Foreskin melanocyte (primary cell): ENCODE measurements at places on chromosomes 13 and 19.
A peak's percentile ranks its signal among the peaks of the same experiment; 100 is the strongest.

- DNase-seq, result no peak
Observed at GRCh38 chr19:34686455-34686854, 9.0 kb downstream of the ZNF302 start.

DNA sequence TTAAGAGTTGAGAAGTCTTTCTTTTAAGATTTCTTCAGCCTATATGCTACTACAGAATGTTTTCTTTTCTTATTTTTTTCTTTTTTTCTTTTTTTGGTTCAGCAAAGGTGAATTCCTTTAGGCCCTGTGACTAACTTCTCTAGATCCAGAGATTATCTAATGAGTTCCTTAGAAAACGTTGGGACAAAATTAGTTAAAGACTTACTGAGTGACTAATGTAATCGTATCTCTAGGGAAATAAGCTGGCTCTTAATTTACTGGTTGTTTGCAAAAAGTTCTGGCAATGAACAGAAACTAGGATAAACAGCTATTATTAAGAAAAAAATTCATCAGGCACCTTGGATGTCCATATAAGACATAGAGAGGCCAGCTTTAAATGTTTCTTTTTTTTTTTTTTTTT, 30.7 kb upstream of the CSNK1A1L start:
- DNase-seq, result no peak

DNA sequence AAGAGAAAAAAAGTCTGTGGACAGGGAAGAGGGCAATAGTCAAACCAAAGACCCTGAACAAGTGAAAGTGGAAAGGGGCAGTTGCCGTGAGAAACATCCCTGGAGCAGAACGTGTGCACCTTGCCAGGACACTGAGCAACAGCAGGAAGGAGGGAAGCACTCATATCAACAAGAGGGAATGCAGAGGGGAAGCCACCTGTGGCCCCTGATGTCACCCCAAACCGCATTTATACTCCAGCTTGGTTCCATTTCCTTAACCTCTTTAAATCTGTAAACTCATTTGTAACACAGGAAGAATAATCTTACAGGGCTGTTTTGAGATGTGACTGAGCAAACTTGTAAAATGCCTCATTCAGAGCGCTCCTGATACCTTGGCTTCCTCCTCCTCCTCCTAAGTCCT, 698.8 kb downstream of the DIAPH3 start:
- DNase-seq, result no peak

DNA sequence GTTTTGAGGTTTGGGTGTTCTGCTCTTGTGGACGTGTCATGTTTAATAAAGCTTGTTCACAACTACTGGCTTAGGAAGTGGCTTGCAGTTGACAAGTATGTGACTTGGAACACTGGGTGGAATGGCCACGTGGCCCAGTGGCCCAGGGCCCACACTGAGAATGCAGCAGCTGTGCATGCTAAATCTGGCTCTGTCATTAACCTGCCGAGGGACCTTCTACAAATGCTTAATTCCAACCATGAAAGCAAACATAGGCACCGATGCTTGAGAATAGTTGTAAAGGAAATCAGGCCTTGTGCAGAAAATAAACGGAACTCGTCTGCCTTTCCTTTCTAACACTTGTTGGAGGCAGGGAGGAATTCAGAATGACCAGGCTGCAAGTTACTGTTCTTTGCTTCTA, 11.6 kb upstream of the CLDN10 start:
- DNase-seq, result no peak

DNA sequence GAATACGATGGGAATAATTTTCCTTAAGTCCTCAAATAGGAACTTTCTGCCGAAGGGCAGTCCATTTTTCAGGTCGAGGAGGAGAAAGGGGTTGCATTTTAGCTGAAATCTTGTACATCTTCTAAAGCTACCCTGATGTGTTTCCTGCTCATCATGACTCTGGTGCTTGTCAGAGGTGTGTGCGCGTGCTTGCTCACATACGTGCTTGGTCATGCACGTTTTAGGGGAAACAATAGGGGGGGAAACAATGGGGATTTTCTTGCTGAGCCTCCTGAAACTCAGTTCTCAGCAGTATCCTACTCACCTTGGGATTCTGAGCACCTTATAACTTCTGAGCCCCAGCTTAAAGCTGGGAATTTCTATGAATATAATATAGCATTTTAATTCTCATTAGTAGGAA, 44.7 kb downstream of the TM9SF2 start:
- no peak for DNase-seq

GRCh38 chr19:56111601-56112312, 9.3 kb downstream of the ZNF787 start:
- DNase-seq, result no peak

GRCh38 chr13:99355267-99356011, 48.2 kb upstream of the GPR183 start:
- DNase-seq, result no peak

DNA sequence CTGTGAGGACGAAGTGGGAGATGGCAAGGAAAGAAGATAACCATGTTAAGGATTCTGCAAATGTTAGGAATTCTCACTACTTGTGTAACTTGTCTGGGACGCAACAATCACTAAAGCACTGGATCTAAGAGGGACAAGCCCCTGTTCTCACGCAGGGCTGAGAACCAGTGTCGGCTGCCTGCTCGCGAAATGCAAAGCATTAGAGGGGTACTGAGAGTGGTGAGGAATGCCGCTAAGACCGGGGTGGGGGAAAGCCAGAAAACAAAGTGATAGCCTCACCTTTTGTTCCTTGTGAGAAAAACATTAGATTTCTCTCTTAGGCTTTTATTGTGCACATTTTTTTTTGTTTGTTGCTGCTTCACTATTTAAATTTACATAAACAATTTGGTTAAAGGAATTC, 241.9 kb downstream of the ABCC4 start:
- DNase-seq, result no peak

DNA sequence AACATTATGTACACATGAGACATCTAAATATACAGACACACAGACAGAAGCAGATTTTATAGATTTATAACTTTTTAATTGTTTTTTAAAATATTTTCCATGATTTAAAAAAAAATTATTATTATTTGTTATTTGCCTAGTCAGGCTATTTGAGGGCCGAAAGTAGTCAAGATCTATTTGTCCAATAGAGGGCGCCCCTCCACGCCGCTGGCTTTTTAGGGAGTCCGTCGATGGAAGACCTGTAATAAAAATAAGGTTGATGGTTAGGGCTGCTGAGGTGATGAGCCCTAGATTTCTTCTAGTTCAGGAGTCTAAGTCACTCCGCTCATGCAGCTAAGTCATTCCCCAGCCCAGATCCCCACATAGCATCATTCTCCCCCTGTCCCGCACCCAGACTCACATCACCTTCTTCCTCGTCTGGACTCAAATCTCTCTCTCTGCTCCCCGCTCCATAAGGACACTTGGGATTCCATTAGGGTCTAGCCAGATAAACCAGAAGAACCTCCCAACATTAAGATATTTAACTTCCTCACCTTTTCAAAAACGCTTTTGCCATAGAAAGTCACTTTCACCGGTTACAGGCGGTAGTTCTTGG, 33.9 kb upstream of the CEACAM21 start:
- no peak for DNase-seq

- DNase-seq, result no peak
Observed at GRCh38 chr13:110698689-110699088, 7.2 kb downstream of the CARS2 start.

DNA sequence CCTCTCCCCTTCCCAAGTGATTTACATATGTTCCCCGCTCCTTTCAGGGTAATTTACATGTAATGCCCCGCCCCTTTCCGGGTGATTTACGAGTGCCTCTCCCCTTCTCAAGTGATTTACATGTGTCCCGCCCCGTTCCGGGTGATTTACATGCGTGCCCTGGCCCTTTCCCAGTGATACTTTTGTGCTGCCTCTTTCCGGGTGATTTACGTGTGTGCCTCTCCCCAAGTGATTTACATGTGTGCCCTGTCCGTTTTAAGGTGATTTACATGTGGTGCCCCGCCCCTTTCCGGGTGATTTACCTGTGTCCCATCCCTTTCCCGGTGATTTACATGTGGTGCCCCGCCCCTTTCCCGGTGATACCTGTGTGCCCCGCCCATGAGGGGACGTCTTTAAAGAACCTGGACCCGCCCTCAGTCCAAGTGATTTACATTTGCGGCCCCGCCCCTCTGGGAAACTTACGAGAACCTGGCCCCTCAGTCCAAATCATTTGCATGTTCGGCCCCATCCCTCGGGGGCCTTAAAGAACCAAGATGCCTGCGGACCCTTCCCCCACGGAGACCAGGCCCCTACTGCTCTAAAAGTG, 559 bp upstream of the LENG9 start:
- DNase-seq, result peak; percentile 96

DNA sequence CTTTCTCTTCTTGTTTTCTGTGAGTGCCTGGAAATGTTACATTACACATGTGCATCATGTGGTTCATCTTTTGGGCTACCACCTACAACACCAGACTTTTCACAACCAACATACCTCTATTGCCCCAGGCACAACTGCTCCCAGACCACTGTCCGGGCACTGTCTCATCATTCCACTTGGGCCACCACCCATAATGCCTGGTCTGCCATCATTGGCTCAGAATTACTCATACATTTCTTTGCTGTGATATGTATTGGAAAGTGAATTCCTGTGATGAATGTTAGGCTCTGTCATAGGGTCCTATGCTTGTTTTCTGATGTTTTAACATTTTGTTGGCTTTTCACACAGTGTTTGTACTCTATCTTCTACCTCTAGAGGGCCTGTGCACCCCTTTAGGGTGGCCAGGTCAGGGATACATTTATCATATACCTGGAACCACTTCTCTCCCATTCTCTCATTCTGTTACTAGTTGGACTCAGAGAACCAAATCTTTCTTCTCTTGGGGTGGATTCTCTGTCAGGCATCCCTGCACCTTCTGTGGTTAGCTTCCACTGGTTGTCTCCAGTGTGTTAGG, 172.8 kb downstream of the NHLRC3 start:
- DNase-seq, result no peak

DNA sequence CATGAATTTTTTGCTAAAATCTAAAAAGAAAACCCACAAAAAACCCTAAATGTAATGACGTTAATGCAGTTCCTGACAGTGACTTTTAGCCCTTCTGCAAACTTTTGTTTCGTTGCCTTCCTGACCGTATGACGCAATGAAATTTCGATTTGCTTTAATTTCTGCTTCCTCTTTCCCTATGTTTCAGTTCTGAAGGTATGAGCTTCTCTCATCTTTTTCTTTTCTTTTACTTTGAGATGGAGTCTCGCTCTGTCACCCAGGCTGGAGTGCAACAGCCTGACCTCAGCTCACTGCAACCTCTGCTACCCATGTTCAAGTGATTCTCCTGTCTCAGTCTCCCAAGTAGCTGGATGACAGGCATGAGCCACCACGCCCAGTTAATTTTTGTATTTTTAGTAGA, 6.1 kb upstream of the LILRA5 start:
- DNase-seq, result no peak

GRCh38 chr13:26022538-26023292, 29.1 kb downstream of the SHISA2 start:
- DNase-seq, result no peak

DNA sequence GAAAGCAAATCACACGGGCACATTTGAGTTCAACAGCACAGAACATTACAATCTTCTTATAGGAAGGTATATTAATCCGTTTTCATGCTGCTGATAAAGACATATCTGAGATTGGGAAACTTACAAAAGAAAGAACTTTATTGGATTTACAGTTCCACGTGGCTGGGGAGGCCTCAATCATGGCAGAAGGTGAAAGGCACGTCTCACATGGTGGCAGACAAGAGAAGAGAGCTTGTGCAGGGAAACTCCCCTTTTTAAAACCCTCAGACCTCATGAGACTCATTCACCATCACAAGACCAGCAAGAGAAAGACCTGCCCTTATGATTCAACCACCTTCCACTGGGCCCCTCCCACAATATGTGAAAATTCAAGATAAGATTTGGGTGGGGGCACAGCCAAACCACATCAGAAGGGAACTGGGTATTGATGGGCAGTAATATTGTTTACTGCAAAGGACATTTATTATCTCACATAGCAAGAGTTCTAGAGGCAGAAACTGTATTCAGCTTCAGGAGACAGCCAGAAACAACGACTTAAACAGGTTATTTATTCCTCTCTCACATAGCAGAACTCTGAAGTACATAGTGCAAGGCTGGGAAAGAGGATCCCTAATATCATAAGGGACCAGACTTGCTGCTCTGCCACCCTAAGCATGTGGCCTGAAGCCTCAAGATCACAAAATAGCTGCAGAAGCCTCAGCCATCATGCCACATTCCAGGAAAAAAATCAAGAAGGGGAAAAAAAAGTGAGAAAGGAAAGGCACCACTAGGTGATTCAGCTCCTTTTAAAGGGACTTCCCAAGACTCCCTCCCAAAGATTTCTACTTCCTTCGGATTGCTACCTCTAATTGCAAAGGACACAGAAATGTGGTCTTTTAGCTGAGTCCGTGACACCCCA, 23.1 kb downstream of the FXYD5 start:
- DNase-seq, result no peak

DNA sequence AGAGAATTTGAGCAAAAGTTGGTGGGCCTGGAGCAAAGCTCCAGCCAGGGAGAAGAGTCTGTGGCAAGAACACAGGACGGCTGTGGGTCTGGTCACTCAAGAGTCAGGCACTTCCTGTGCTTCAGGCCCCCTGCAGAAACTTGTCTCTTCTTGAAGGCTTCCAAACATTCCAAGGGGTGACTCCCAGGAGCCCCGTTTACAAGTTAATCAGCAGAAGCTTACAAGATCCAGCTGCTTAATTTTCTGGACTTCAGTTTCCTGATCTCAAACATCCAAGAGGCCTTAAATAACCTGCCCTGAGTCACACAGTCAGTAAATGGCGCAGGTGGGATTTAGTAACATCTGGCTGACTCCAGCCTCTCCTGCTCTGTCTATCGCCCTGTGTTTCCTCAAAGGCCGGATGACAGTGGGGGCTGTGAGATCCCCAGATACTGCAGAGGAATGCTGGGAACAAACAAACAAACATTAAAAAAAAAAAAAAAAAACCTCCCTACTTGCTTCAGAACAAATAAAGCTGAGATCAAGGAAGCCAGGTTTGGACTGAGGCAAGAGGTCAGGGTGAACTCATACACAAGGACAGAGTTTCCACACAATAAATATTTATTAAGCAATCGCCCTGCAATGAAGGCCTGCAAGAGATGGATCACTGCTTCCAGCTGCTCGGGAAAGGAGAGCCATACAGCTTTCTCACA, 175.4 kb upstream of the RFC3 start:
- DNase-seq, result no peak

DNA sequence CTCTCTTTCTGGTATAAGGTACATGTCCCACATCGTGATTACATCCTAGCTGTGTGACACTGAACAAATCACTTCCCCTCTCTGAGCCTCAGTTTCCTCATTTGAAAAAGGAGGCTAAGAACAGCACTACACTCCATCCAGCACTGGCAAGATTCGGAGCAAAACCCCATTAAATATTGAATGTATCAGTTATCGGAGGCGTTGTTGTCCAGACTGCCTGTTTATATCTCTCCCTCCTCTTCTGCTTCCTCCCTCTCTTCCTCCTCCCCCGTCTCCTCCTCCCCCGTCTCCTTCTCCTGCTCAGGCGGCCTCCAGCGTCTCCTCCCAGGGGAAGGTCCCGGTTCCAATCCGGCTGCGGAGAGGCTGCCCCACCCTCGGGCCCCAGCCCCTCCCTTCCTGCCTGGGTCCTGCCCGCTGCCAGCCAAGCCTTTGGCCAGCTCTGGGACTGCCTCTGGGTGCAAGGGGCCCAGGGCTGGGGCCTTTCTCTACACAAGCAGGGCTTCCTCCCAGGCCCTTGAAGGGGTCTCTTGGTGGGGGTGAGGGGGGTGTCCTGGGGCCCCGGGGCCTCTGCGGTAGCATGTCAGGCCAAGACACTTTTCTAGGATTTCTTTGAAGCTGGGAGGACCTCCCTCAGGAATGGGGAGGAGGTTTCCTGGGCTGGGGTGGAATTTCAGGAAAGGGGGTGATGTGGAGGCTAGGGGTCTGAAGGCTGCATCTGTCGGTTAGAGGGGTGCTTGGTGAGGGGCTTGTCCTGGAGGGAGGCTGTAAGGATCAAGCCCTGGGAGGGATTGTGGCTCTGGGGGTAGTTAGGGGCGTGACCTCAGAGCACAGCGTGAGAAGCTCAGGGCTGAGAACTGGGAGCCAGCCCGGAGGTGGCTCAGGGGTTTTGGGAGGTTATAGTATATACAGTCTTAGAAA, 1.9 kb downstream of the RRAS start:
- DNase-seq, result peak; percentile 62
